ENCODE measurements at places on chromosomes 5 and 9. TPM values are rescaled to one million over a fixed set of nuclear protein-coding genes. Genes with fewer than 3 reads are reported as not detected.

NAIF1 gene
- 13.1 TPM for total RNA-seq

KIAA0825 gene
- 6.3 TPM for total RNA-seq

PFN3 gene
- not detected for total RNA-seq

SYNPO gene
- total RNA-seq = 12.2 TPM

CTSL gene
- total RNA-seq = 160 TPM

CCNJL gene
- 0.44 TPM for total RNA-seq

NEUROG1 gene
- total RNA-seq = not detected

FCN2 gene
- 2.6 TPM for total RNA-seq

ISL1 gene
- 0.63 TPM for total RNA-seq

BRD8 gene
- 49.2 TPM for total RNA-seq

SLF1 gene
- total RNA-seq = 5.3 TPM

ANKRA2 gene
- total RNA-seq = 15.6 TPM

MORN5 gene
- not detected for total RNA-seq

FAM169A gene
- 0.28 TPM for total RNA-seq

PLPP7 gene
- 3.8 TPM for total RNA-seq

ZNF879 gene
- 10.2 TPM for total RNA-seq

ENHO gene
- not detected for total RNA-seq

PCDHGA12 gene
- total RNA-seq = 18.4 TPM

CTSV gene
- 0.84 TPM for total RNA-seq

FBP2 gene
- not detected for total RNA-seq

PDCD1LG2 gene
- total RNA-seq = 3.5 TPM

RALGPS1 gene
- total RNA-seq = 4.0 TPM

PCDHGC4 gene
- total RNA-seq = 3.5 TPM

ZNF608 gene
- total RNA-seq = 26.2 TPM

GLRA1 gene
- not detected for total RNA-seq

PCDHB10 gene
- total RNA-seq = 1.0 TPM

TPD52L3 gene
- not detected for total RNA-seq
